ENCODE measurements at places on chromosomes 4 and X.

DNA sequence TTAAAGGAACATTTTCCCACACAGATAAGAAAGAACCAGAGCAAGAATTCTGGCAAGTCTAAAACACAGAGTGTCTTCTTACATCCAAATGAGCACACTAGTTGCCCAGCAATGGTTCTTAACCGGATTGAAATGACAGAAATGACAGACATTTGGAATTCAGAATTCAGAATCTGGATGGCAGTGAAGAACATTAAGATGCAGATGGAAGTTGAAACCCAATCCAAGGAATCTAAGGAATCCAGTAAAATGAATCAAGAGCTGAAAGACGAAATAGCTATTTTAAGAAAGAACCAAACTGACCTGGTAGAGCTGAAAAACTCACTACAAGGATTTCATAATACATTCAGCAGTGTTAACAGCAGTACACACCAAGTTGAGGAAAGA, 21.5 kb downstream of the ANAPC10 start:
- DNase-seq: no peak

- DNase-seq: no peak
Observed at GRCh38 chr4:82561786-82562563, at the start of gene TMEM150C. TMEM150C (minus strand) TSS chr4:82561988; CDS start chr4:82504657, 57,331 bp downstream.

DNA sequence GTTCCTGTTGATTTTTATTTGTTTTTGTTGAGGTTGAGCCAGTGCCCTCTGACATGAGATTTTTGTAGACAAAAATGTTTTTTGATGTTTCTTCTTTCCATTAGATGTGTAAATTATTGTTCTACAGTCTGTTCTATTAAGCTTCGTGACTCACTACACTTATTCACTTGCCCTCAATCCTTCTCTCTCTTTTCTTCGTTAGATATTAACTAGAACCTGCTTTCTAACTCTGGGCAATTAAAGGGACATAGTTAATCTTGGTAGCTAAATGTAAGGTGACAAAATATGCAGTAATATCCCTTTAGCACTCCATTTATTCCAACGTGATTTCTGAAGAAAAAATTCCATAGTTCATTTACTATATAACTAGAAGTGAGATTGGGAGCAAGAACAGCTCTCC, 333.9 kb downstream of the PDHA2 start:
- no peak for DNase-seq

GRCh38 chr4:10354746-10355145, 102.5 kb downstream of the ZNF518B start:
- no peak for DNase-seq

DNA sequence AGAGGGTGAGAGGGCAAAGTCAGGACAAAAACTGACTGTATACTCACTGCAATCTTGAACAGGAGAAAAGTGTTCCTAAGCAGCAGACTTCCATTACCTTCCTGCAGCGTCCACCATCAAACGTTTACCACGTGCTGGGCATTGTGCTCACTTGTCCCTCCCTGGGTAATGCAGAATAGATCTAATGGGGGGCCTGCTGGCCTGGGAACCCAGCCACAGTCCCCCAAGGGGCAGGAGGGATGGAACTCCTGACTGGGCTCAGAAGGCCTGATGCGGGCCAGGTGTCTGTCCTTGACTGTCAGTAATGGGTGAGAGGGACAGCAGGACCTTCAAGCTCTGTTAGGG, 37.6 kb upstream of the FAM156A start:
- no peak for DNase-seq

Data from activated effector memory CD4-positive, alpha-beta T cell treated with anti-CD3 and anti-CD28 coated beads, Interleukin-2, amount 50 U/mL, for 16 hours (primary cell).